ENCODE measurements at places on chromosomes 6 and 20. TPM values are rescaled to one million over a fixed set of nuclear protein-coding genes. Genes with fewer than 3 reads are reported as not detected.

The CFAP61 gene
- total RNA-seq = 0.23 TPM

The SMLR1 gene
- not detected for total RNA-seq

The LAMP5 gene
- total RNA-seq = not detected

The SLA2 gene
- 0.06 TPM for total RNA-seq

The EDN3 gene
- 92.5 TPM for total RNA-seq

The NKAIN2 gene
- total RNA-seq = not detected

The GSTA5 gene
- not detected for total RNA-seq

The DPPA5 gene
- total RNA-seq = not detected

The OPRM1 gene
- total RNA-seq = not detected

The LPA gene
- not detected for total RNA-seq

The EFCAB8 gene
- 0.28 TPM for total RNA-seq

The GTSF1L gene
- total RNA-seq = not detected

The HDGFL1 gene
- total RNA-seq = not detected

The HLA-DQB1 gene
- total RNA-seq = not detected

The RNF5 gene
- 60.0 TPM for total RNA-seq

The HLA-DRA gene
- total RNA-seq = not detected

The CAGE1 gene
- not detected for total RNA-seq

The TAGAP gene
- 5.2 TPM for total RNA-seq

The CDH26 gene
- 0.18 TPM for total RNA-seq

The ARFGEF2 gene
- 35.6 TPM for total RNA-seq

The CLPSL1 gene
- not detected for total RNA-seq

The RNF8 gene
- total RNA-seq = 35.8 TPM

The FABP7 gene
- 1.7 TPM for total RNA-seq

The VGLL2 gene
- 5.7 TPM for total RNA-seq

The GHRH gene
- not detected for total RNA-seq

The RNF217 gene
- 16.0 TPM for total RNA-seq

The FAM217A gene
- total RNA-seq = not detected

The MAS1 gene
- 0.04 TPM for total RNA-seq

The ZNF334 gene
- 0.35 TPM for total RNA-seq

The SLC25A27 gene
- total RNA-seq = 0.33 TPM

The GINS1 gene
- total RNA-seq = 85.0 TPM

The MYCT1 gene
- not detected for total RNA-seq

The FOXQ1 gene
- not detected for total RNA-seq

The HLA-DQB2 gene
- not detected for total RNA-seq

The ZNF311 gene
- total RNA-seq = not detected

The ARFGEF3 gene
- total RNA-seq = 8.8 TPM

The OPN5 gene
- not detected for total RNA-seq

The ITPR3 gene
- total RNA-seq = 2.6 TPM

All from SJCRH30 (cell line).